ENCODE measurements at places on chromosomes 6 and 20.

DNA sequence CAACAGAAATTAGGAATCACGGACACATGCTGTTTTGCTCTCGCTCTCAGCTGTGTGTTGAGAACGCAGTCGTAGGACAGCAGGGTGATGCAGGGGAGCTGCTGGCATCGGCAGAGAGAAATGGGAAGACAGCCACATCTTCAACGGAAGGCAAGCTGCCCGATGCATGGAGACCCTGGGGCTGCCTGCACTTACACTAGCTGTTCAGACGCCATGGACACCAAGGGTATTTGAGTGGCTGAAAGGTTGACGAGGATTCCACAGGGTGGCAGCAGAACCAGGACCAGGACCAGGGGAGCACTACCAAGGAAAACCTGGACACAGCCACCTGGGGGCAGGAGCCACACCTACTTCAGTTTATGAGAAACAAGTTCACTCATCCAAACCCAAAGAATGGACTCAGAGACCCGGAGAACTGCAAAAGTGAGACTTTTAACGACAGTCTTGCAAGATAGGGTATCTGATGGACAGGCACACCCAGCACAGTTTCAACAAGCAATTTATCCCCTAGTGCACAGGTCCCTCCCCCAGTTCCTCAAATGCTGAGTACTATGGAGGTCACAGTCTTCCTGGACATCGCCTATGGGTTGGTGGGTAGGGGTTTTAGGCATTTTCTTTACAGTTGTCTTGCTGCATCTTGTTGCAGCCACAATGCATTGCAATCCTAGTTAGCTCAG, 56.3 kb upstream of the ENTPD6 start:
- peak; percentile 38 for DNase-seq

- no peak for DNase-seq
These were observed 24.9 kb upstream of the PI16 start for GRCh38 chr6:36929607-36930006.

GRCh38 chr6:11692451-11693376, 85.9 kb downstream of the ADTRP start:
- no peak for DNase-seq

DNA sequence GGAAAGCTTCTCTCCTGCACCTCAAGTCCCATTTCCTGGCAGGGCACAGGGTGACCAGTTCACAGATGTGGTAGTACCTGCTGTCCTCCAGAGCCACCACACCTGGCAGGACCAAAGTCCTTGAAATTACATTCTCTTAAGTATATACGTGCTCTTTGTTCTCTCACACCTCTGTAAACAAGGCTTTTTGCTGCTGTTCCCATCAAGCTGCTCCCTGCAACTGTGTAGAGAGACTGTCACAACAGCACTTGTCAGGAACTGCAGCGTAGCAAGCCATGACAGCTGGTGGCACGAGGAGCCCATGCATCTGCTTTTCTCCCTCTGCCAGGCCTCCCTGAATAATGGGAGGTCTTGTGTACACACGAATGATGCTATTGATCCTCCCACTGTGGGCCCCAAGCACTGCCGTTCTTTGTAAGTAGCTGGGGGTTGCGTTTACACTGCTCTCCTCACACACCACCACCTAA, 431.8 kb downstream of the CD83 start:
- peak; percentile 98 for DNase-seq

GRCh38 chr20:5528719-5529256, 212.0 kb upstream of the PROKR2 start:
- DNase-seq: peak; percentile 93

GRCh38 chr20:63835021-63835858, 4.2 kb upstream of the ZBTB46 start:
- DNase-seq: peak; percentile 93

- DNase-seq: no peak
These were observed 150.4 kb downstream of the INSM1 start for GRCh38 chr20:20518263-20518662.

GRCh38 chr6:149451376-149452036, 33.3 kb downstream of the ZC3H12D start:
- peak; percentile 55 for DNase-seq

DNA sequence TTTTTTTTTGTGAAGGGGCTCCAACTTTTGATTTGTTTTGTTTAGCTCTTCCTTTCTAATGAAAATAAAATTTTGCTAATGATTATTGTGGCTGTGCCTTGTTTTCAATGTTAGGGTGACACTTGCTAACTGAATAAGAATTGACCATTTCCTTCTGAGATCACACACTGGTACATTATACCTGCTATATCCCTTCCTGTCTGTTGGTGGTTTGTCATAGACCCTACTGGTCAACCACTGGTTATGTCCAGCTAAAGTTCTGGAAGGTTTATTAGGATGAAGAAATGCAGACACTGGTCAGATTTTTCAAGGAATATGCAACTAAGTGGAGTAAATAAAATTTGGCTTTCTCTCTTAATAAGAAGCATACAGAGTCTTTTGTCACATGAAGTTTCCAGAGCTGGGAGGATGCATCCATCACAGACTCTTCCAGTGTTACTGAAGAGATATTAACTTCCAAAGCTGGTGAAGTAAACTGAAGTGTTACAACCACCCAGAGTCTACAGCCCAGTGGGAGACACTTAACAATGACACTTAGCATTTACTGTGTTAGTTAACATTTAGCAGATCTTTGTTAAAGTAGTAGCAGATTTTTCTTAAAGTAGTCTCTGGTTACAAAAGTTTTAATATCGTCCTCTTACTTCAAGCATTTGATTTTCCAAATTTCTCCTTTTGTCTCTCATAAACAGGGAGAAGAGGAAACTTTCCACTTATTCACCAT, 19.7 kb upstream of the CALHM5 start:
- DNase-seq: no peak

GRCh38 chr6:22219925-22220324, 76.9 kb downstream of the PRL start:
- DNase-seq: no peak

- DNase-seq: no peak
These were observed 82.1 kb downstream of the PSMG4 start for GRCh38 chr6:3340894-3341293.

DNA sequence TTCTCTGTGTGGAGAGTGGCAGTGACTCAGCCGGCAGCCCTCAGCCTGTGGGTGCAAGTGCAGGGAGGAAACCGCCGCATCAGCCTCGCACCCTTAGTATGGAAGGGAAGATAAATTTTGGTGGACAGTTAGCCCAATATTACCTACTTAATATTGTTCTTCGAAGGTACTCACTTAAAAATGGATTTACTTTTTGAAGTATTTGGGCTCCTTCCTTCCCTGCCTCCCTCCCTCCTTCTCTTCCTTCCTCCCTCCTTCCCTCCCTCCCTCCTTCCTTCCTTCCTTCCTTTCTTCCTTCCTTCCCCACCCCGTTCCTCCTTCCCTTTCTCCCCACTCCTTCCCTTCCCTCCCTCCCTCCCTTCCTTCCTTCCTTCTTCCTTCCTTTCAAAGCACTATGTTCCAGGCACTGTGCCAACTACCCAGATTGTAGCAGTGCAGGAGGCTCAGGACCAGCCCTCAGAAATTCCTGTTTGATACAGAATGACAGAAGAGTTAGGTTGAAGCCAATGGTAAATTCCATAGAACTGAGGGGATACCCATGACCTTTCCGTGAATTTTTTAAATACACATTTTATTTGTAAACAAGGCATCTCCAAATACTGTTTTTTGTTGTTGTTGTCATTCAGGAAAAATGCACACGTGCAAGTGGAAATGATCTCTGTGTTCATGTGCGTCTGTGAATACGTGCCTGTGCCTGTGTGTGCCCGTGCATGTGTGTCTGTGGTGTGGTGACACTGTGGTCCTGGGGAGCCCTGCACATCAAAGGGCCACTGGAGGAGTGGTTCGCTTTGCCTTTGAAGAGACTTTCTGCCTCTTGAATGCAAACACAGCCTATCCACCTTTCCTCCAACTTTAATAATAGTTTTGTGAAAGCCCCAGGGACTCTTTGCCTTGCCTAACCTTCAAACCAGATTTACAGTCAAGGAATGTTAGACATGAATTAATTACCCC, 141.7 kb downstream of the EDN3 start:
- no peak for DNase-seq

GRCh38 chr20:51131811-51132210, 108.9 kb upstream of the KCNG1 start:
- no peak for DNase-seq

GRCh38 chr6:33249732-33250630, 21.7 kb downstream of the VPS52 start:
- no peak for DNase-seq

Data from DMS53 (cell line).